ENCODE measurements at places on chromosomes 12 and 14. TPM values are rescaled to one million over a fixed set of nuclear protein-coding genes. Genes with fewer than 3 reads are reported as not detected.

DNA sequence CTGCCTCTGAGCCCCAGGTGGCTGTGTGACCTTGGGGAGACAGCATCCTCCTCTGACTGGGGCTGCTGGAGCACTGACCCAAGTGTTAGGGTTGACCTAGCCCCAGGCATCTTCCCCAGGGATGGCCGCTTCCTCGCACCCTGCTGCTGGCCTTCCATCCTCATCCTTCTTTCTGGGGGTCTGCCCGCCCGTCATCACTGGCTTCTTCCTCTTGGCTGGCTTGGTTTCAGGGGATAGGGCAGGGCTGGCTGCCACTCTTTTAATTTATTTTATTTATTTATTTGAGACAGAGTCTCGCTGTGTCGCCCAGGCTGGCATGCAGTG, 3.5 kb downstream of the TEDC1 start:
- DNase-seq = no peak

GRCh38 chr14:99753225-99754140, 39.7 kb upstream of the EML1 start:
- no peak for DNase-seq

DNA sequence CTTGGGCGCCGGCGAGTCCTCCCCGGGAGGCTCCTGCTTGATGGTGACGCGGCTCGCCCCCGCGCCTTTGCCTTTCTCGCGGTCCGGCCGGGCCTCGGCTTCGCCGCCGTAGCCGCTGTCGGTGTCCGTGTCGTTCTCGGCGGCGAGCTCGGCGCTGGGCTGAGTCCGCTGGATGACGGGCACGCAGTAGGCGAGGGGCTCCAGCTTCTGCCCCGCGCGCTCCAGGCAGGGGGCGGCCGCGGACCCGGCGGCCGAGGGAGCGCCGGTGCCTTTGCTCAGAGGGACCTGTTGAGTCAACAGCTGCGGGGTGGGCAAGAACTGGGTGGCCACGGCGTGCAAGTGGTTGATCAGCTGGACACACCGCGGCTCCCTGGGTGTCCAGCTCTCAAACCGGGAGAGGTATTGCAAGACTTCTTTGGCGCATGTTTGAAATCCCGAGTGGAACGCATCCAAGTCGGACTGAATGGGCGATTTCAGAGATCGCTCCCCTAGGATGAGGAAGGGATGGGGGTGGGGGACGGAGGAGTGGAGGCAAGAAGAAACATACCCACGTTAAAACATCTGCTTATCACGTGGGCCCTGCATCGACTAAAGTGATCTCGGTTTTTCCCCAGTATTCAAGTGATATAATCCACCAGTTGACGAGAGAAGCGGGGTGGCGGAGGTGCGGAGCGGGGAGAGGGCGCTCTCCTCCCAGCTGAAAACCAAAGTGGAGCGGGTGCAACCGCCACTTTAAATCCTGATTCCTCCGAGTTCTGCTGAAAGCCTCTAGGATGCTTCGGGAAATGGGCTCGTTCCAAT, 2.0 kb downstream of the BHLHE41 start:
- DNase-seq = peak; percentile 72

- DNase-seq = no peak
These were observed 664.3 kb upstream of the TBX3 start for GRCh38 chr12:115348301-115348700.

- no peak for DNase-seq
These were observed 13.0 kb downstream of the CDKL1 start for GRCh38 chr14:50383618-50384225.

DNA sequence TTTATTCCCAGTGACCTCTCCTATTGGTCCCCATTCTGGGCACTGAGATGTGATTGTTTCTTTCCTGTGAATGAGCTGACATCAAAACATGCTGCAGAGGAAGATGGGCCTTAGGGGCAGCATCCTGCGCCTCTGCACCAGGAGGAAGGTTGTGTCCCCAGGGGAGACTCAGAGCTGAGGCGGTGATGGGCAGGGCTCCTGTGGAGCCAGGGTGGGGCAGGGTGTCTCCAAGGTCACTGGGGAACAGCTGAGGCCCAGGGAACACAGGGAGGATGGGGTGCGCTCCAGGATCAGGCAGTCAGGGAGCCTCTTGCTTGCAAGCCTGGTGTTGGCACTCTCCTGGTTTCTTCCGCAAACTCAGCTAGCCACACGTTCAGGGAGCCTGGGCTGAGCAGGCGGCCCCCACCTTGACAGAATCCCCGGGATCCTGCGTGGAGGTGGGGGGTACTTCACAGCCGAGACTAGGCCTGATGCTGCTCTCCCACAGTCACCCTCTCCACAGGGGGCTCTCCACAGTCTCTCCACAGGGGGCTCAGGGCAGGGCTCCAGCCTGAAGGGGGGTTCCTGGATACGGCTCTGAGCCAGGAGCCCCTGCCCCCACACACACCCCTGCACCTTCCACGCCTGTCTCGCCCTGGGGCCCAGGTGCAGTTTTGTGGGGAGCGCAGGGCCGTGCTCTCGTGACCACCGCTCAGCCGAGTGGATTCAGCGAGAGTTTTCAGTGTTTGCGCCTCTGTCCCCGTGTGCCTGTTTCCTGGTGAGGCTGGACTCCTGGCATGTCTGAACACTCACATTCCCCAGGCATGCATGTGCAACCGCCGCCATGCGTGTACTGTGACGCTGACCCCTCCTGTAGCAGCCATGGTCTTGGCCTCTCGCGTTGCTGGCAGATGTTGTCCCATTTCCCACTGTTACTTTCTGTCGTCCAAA, 264.7 kb downstream of the SEC23A start:
- no peak for DNase-seq

DNA sequence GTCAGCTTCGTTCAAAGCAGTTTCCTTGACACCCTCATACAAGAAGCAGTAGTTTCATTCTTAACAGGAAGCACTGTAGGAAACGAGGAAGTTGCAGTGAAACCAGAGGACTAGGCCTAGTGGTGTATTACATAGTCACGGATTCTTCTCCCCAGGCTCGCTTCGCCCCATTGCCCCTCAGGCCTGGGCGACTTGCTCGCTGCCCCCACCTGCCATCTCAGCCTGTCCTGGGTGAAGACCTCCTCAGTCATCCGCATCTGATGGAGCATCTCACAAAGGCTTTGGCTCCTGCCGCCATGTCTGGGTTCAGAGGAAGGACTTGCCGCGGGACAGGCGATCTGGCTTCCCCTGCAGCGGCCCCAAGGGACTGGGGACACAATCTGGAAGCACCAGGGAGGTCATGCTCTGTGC, 93.5 kb downstream of the LMNTD1 start:
- DNase-seq = no peak

- DNase-seq = no peak
These were observed 10.8 kb downstream of the DLK1 start for GRCh38 chr14:100737526-100737925.

- DNase-seq = peak; percentile 29
These were observed 6.1 kb downstream of the SOS2 start for GRCh38 chr14:50225067-50225973.

DNA sequence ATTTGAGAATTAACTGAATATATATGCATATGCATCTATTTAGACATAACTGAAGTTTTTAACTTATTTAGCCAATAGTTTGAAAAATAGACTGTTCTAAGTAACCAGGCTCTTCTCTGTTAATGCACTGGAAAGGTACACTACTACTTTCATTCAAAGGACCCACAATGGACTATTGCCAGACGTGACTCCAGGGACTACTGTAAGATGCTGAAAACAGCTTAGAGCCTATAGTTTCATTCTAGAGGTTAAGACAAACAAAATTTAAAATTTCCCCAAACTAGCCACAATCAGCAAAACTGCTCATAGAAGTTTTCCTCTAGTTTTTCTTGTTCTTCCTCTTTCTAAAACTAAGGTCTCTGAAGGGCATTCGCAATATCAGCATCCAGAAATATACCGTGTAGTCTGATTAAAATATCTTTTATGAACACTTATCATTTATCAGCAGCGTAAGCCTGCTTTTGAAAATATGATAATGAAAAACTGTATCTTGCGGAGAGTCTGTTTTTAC, 10.4 kb downstream of the APPL2 start:
- DNase-seq = no peak

DNA sequence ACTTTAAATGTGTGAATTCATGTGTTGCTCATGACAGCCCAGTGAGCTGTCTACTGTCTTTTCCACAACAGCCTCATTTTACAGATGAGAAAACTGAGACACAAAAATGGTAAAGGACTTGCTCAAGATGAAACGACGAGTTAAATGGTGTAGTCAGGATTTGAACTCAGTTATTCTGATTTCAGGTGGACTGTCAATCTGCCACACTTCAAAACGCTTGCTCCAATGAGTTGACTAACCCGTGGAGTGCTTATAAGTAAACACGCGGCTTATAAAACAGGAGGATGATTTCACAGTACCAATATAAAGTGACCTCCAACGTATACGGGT, 652 bp upstream of the POLE2 start:
- no peak for DNase-seq

DNA sequence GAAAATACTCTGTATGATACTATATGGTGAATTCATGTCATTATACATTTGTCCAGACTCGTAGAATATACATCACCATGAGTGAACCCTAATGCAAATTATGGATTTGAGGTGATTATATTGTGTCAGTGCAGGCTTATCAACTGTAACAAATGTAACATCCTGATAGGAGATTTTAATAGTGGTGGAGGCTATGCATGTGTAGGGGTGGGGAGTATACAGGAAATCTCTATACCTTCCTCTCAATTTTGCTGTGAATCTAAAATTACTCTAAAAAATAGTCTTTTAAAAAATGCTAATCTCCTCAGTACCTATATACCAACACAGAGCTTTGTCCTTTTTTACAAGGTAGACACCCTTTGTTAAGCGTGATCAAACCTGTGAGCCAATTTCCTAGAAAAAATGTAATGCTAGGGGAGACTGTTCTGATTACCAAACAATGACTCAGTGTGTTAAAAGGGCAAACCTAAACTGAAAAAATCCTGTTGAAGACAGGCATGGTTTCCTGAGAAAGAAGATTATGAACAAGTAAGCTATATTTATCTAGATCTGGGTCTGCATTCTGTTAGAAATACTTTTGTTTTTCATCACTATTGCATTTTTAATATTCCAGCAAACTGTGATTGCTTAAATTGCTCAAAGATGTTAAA, 170.9 kb downstream of the DUSP6 start:
- DNase-seq = no peak

DNA sequence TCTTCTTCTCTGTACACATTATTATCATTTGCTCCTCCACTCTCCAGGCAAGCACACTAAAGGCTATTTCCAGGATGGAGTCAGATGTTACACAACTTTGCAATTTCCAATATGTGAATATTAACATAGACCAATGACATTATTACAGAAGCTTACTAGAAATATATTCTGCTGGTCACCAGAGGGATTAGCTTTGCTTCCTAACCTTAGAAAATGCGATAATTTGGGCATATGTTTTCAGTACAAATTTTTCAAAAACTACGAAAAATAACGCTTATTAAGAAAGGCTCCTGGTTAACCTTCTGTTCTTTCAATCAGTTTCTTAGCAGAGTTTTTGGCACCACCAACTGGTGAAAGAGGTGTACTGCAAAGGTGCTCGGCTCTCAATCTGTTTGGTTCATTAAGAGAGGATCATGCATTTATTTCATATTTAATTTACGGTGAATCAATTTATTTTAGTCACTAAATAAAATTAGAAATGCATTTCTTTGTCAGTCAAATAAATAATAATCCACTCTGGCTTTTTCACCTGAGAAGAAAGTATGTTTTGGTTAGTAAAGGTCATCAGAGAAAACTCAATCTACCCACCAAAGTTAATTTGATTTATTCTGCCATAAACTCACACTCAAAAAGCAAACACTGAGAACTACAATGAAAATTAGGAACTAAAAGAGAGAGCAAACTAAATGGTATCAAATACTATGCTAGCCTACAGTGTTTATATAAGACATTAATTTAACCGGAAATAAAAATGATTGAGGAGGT, 39.2 kb downstream of the EFCAB11 start:
- DNase-seq = peak; percentile 73

- no peak for DNase-seq
These were observed 31.2 kb downstream of the SUPT16H start for GRCh38 chr14:21352587-21352986.

DNA sequence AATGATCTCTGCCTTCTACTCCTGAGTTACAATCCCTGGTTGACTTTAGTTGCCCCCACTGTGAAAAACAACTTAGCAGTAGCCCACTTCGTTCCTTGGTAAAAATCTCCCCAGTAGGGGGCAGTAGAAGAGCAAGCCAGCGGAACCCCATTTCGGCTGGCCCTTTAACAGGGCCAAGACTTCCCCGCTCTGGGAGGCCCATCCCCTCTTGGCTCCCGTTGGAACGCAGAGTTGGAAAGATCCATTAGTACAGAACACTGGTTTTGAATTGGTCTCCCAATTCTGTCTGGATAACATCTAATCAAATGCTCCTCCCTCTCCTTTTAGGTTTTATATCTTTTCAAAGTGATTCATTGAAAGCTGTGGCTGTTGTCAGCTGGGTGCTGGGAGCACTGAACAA, 1133.3 kb downstream of the BCL11B start:
- peak; percentile 50 for DNase-seq

- DNase-seq = no peak
These were observed 180.2 kb downstream of the EPS8 start for GRCh38 chr12:15608941-15609340.

- no peak for DNase-seq
These were observed 419.7 kb downstream of the ATP23 start for GRCh38 chr12:58361056-58361455.

- no peak for DNase-seq
These were observed 22.0 kb downstream of the GPR65 start for GRCh38 chr14:88026890-88027289.

DNA sequence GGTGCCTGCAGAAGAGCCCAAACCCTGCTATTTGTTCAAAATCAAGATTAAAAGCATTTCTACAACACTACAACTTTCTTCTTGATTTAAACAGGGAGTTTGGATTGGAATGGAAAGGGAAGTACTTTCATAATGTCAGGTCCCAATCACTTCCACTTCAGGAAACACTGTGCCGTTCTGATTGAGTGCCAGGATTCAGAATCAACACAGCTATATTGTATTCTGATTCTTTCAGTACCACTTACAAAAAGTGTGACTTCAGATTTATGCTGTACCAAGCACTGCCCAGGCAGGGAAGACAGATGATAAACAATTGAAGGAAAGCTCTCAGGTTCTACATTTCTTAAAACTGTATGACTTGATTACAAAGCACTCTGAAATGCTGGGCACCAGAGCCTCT, 3.2 kb downstream of the TDP1 start:
- no peak for DNase-seq

DNA sequence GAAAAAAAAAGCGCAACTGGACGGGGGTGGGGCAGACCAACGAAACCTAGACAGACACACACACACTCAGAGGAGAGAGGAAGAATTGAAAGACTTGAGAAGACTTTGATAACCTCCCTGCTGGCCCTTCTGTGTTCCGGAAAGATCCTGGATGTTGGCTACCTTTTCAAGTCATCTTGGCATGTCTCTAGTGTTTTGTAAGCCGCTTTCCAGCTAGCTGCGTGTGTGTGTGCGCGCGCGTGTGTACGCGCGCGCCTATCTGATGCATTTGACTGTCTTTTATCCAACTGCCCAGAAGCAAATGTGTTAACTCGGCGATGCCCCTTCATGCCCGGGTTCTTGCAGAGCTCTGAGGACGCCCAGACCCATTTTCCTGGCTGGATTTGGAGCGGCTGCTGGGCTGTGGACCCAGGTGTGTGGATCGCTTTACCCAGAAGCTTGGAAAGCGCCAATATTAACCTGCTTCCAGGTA, 664 bp downstream of the LRFN5 start:
- DNase-seq = no peak

The NID2 gene
- total RNA-seq = 14.6 TPM

The RFLNA gene
- total RNA-seq = 0.49 TPM

The NTN4 gene
- total RNA-seq = 35.1 TPM

The OTUB2 gene
- total RNA-seq = 2.1 TPM

The C1S gene
- 319 TPM for total RNA-seq

The NELL2 gene
- 12.5 TPM for total RNA-seq

The ACSM4 gene
- not detected for total RNA-seq

The PLEKHH1 gene
- 35.6 TPM for total RNA-seq

The PAH gene
- 958 TPM for total RNA-seq

The MYF6 gene
- total RNA-seq = not detected

The TAS2R31 gene
- total RNA-seq = 3.1 TPM
